ENCODE measurements at places on chromosomes 2 and 18.

GRCh38 chr2:241451840-241452506 lies 56.4 kb downstream of the STK25 start:
- DNase-seq: no peak

DNA sequence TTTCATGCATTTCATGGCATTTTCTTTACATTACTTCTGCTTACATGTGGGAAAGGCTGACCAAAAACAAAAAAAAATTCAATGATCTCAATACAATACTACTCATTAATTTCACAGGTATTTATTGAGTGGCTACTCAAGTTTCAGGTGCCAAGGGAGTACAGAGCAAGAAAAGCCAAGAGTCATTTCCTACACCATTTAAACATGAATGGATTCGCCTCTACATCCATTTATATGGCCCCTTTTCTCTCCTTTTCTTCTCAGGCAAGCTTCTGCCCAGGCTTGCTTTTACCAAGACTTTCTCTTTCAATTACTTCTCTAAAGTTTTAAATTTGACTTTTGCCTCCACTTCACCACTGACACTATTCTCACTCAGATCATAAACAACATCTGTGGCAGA lies 1603.1 kb upstream of the CELF4 start:
- DNase-seq: no peak

DNA sequence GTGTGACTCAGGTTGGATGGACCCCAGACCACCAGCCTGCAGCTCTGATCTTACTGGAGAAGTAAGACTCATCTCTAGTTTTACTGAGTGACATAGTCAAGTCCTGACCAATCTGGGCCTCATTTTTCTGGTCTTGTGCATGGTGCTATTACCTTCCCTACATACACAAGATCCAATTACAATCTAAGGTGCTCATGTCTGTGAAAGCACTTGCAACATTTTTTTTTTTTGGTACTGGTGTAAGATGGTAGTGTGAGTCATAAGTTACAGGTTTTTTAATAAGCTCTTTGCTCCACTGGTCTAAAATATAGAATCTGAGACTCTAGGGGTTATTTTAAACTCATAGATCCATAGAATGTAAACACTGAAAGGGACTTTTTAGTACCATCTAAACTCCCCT lies 117.3 kb upstream of the EFEMP1 start:
- DNase-seq: no peak

GRCh38 chr18:13551305-13551603 lies 175.1 kb downstream of the FAM210A start:
- no peak for DNase-seq

DNA sequence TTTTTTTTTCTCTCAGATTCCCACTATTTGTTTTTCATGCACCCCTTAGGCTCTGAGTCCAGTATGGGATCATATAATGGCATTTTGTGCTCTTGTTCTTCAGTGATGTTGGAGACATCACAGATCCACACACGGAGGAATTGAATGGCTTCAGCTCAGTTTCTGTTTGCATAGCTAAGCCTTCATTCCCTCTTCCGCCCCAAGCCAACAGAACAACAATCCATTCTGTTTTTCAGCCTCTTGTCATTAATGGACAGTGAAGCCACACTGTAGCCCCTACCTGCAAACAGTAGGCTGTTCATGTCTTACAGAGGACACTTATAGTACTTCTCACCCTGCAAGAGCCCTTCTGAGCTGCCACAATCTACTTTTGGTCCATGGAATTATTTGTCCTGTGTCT lies 64.0 kb upstream of the ZSWIM2 start:
- no peak for DNase-seq

- DNase-seq: peak; percentile 33
These were observed 753 bp downstream of the ITPRIPL1 start for GRCh38 chr2:96325884-96326255.

DNA sequence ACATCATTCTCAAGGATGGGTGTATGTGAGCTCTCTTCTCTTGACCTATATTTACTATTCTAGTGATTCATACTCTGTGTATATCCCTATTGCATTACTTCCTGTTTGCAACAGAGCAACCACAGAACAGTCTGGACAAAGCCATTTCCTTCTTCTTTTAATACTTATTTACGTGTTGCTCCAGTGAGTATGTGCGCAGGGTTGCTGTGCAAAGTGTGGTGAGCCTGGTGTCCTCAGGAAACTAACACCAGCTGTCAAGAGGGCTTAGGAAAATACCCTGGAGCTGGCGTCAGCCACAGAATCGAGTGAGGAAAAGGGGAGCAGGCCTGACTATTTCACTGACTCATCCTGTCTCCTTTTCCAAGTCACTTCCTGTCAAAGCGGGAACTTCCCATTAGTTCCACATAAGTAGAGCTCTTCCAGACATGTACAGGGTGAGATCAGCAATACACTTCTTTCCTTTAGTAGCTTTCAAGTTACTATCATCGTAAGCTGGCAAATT lies 214.1 kb upstream of the COPS8 start:
- DNase-seq: no peak

DNA sequence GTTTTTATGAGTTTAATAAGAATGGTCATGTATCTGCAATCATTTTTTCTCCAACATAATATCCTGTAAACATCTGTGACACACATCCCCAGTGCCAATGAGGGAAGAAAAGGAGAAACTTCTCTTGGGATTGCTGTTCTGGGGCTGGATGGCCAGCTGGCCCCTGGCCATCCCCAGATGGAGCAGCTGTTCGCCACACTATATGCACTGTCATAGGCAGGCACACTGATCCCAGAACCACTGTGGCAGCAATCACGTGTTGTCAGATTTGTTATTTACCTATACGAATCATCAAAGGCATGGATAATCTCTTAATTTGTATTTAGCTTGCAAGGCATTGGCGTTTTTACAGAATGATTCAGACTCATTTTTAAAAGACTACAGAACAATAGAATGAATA lies 167.6 kb upstream of the ACAA2 start:
- no peak for DNase-seq

DNA sequence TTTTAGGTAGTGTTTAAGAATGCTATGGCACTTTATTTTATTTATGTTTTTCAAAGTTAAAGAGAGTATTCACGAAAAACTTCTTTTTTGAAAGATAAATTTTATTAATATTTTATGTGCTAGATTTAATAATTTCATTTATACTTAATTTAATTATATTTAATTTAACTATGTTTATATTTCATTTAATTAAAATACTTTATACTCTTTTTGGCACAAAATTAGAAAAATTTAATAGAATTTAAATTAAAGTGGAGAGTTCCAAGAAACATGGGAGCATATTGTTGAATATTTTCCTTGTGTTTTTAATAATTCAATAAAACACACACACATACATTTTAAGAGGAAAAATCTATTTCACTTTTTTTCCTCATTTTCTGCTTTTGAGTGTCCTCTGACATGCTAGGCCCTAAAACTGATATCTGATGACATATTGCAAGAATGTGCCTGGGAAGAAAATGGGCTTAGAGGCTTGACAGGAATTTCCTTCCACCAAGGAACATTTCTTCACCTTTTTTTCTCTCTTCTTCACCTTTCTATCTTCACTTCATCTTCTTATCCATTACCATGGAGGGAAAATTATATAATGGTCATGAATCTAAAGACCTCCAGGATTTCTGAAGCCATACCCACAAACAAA lies 15.4 kb downstream of the ARHGAP28 start:
- DNase-seq: no peak
